Activated CD4-positive, alpha-beta T cell treated with anti-CD3 and anti-CD28 coated beads, Interleukin-2, amount 50 U/mL, for 4 hours (primary cell): ENCODE measurements at places on chromosomes 2 and 18.

- DNase-seq = no peak
Observed at GRCh38 chr2:170509452-170510193, 205.5 kb upstream of the SP5 start.

DNA sequence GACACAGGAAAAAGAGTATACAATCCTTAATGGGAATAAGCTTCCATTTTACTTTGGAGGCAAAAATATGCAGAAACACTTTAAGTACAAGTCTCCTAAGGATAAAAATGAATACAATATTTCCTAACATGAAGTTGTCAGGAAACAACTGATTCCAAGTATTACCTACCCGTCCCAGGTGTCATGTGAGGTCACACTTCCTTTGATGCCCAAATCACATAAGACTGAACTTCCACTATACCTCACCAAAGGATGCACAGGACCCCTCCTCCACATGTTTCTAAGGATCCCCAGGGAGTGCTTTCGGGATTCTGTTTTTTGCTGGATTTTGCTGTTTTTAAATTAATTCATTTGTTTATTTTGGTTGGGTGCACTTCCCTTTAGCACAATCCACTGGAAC is 438.5 kb upstream of the TCF4 start:
- no peak for DNase-seq

GRCh38 chr2:191171708-191172355 is 21.0 kb upstream of the STAT4 start:
- DNase-seq = no peak

GRCh38 chr2:84639751-84640150 is 123.5 kb downstream of the DNAH6 start:
- no peak for DNase-seq

GRCh38 chr2:34229998-34230397 is 630.9 kb upstream of the FAM98A start:
- no peak for DNase-seq

DNA sequence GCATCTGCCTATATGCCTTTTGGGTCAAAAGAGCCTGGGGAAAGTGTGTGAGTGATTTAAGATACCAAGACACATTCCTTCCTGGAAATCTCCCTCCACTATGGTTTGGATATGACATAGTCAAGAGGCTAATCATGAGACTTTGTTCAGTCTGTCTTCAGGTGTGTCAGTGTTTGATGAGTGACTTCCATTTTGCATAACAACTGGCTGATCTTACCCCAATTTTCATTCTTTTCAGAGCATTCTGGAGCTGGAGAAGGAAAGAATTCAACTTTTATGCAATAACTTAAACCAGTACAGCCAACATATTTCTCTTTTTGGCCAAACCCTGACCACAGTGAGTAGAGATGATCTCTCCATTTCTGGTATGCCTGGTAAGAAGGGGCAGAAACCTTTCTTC is 39.4 kb downstream of the SPC25 start:
- no peak for DNase-seq

- DNase-seq = no peak
Observed at GRCh38 chr2:77119333-77119732, 402.8 kb downstream of the LRRTM4 start.

GRCh38 chr2:70341477-70341765 is 39.6 kb upstream of the FAM136A start:
- DNase-seq = no peak

GRCh38 chr18:12008842-12009580 is 27.7 kb downstream of the IMPA2 start:
- DNase-seq = no peak

DNA sequence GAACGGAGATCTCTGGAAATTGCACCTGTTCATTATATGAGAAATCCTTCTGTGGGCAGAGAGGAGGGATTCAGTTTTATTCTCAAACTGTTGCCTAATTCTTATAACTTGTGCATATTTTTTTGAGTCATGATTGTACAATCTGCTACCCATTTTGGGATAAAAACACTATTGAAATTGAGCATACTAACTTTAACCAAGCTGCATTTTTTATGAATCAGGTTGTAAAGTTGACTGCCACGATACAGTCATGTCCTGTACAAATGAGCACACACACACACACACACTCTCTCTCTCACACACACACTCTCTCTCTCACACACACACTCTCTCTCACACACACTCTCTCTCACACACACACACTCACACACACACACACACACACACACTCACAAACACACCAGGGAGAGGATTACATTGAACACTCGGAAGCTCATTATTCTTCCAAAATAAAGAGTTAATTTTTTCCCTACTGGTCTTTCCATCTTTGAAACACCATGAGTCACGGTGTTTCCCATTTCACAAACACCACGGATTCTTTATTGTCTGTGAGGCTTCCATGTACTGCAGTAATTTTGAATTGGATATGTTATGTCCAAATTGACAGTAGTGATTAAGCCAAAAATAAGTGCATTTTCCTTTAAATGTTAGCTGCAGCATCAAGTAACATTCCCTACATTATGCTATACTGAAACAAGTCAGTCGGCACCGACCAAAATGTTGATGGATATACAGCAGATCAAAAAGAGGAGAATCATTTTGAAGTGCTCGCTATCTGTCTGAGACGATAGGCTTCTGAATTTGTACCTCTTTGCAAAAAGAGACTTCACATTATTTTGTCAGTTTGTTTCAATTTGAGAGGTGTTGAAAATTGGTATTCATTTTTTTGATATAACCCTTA is 216.9 kb downstream of the ARHGAP15 start:
- no peak for DNase-seq

DNA sequence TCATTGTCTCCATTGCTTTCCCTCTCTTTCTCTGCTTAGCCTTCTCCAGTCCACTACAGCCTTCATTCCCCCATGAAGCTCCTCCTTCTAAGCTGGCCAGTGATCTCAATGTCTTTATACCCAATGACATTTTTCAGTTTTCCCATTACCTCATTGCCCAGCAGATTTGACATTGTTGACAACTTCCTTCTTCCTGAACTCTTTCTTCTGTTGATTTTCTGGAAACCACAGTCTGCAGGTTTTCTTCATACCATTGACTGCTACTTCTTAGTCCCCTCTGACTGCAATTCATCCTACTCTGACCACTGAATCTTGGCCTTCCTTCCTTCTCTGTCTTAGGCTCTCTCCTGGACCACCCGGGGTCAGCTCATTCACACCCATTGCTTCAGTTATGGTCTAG is 22.9 kb upstream of the SPP2 start:
- no peak for DNase-seq

GRCh38 chr2:206211657-206212255 is 52.1 kb downstream of the EEF1B2 start:
- no peak for DNase-seq

- DNase-seq = no peak
Observed at GRCh38 chr2:150676747-150677383, 189.4 kb upstream of the RND3 start.

DNA sequence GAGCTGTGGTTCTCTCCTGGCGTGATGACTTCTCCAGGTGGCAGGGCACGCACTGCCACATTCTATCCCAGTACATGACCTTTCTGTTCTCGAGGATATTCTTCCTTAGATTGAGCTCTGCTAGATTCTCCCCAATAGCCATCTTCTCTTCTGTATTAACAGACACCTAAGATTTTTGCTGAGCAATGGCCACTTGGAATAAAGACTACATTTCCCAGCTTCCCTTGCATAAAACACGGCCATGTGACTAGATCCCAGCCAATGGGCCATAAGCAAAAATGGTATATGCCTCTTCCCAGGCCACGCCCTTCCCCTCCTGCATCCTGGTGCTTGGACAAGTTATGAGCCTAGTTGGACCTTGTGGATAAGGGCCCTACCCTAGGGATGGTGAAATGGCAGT is 82.1 kb downstream of the EIF2AK3 start:
- DNase-seq = no peak

GRCh38 chr2:86623043-86623493 is 597 bp downstream of the RNF103 start:
- peak; percentile 11 for DNase-seq

DNA sequence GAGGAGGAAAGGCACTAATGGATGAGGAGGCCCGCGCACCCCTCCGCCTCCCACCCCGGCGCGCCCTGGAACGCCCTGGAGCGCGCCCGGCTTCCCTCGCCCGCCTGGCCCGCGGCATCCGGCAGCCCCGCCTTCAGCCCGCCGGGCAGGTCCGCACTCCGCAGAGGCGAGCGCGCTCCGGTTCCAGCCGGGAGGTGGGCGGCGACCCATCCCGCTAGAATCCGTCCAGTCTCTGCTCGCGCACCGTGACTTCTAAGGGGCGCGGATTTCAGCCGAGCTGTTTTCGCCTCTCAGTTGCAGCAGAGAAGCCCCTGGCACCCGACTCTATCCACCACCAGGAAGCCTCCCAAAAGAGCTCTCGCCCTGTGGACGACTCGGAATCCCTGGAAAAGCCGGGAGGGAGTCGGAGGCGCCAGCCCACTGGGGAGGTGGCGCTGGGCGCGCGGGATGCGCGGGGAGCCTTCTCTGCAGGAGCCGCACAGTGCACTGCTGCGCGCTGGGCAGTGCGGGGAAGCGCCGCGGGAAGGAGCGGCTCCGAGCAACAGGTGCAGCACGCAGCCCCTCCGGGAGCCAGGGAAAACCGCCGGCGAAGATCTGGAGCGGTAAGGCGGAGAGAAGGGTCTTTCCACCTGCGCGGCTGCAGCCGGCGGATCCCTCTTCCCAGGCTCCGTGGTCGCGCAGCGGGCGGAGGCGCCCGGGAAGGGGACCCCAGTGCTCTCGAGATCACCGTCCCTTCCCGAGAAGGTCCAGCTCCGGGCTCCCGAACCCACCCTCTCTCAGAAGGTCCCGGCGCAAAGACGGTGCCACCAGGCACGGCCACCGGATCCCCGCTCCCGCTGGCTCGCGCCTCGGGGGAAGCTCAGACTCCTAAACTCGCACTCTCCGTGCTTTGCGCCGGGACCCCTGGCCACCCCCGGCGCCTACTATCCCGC is at the start of gene GALR1:
TSS of gene GALR1 (plus strand) at position 280 of the 932 bp plus-strand sequence. CDS start 701 bp downstream, outside the sequence.
- no peak for DNase-seq

- DNase-seq = no peak
Observed at GRCh38 chr2:68915393-68915792, 37.3 kb downstream of the GKN2 start.

DNA sequence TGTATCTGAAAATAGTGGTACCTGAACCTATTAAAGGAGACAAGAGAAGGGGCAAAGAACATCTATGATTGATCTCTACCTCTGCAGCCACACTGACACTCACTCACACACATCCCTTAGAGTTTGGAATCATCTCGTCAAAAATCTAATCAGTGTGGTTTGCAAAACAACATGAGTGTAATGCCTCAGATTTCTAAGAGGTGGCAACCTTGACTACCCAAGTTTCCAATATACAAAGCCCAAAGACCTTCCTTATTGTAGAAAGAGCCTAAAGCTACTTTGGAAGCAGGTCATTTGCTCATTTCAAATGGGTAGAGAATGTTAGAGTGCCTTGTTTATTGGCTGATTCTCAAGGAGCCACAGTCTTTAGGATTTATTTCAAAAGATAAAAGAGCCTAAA is 444.9 kb downstream of the ARHGAP15 start:
- no peak for DNase-seq

DNA sequence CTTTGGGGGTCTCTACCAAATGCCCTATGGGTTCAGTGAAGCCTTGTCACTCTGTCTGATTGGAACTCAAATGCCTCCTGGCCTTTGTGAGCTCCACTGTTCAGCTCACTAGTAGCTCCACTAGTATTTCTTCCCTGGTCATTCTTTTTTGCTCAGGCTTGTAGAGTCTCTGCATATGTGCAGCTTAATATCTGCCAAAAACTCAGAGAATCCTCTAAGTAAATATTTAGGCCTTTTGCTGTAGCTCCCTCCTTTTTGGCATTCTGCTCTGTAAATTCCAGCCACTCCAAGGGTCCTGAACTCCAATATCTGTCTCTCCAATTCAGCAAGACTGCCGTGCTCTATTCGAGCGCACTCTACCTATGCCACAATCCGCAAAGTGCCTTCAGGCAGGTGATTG is 146.5 kb downstream of the MAIP1 start:
- DNase-seq = no peak

DNA sequence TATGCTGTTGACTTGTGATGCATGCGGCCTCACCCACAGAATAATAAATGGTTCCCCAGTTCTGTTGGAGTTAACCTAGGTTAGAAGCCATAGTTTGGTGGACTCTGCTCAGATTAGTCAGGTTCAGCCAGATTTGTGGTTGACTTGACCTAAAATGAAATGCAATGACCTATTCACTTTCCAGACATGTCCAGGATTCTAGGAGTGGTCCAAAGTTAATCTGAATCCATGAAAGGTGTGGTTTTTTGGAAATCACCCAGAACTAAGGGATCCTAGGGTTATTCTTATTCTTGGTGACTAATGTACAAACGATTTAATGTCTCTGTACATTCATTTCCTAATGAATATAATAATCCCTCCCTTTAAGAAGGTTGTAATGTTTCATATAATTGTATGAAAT is 88.9 kb upstream of the RBBP8 start:
- no peak for DNase-seq

DNA sequence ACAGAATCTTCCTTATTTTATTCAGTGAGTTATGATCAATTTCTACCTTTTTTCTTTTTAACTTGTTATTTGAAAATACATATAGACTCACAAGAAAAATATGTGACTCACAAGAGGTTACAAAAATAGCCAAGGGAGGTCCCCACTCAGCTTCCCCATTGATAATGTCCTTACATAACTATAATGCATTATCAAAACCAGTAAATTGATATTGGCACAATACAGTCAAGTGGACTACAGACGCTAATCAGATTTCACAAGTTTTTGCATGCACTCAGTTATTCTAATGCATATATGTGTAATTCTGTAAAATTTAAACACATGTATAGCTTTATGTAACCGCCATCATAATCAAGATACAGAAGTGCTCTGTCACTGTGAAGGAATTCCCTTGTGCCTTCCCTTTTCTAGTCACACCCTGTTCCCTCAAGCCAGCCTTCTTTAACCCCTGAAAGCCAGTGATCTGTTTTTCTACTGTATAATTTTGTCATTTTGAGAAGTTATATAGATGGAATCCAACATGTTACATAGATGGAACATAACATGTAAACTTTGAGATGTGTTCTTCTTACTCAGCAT is 118.4 kb downstream of the ALMS1 start:
- no peak for DNase-seq

GRCh38 chr2:182228073-182228473 is 198.8 kb downstream of the PDE1A start:
- DNase-seq = no peak

- DNase-seq = no peak
Observed at GRCh38 chr2:128172191-128172590, 81.2 kb downstream of the UGGT1 start.

GRCh38 chr2:62038975-62039771 is 133.7 kb downstream of the COMMD1 start:
- no peak for DNase-seq
